ENCODE measurements at places on chromosomes 4 and X.

- DNase-seq, result no peak
Observed at GRCh38 chr4:85407546-85407945, 67.4 kb upstream of the ARHGAP24 start.

- DNase-seq, result no peak
Observed at GRCh38 chr4:74374561-74375327, 9.8 kb downstream of the EREG start.

GRCh38 chr4:84614891-84615290 is 32.0 kb downstream of the CDS1 start:
- no peak for DNase-seq

DNA sequence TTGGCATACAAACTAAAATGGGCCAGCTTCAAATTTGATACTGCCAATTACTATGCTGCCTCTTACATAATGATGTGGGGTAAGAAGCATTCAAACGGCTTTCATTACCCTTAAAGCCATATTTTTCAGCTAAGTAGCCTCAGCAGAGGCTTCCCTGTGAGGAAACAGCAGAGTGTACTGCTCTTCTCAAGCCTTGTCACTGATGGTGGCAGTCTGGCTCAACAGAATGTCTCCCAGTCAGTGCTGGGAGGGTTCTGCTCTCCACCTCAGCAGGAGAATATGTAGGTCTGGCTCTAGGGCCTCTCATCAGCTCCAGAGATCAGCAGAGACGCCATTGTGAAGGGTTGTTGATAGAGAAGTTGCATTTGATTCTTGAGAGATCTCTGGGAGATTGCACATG is 44.6 kb upstream of the MBNL3 start:
- DNase-seq, result no peak

- DNase-seq, result no peak
Observed at GRCh38 chrX:15359701-15360100, 24.4 kb upstream of the PIGA start.

DNA sequence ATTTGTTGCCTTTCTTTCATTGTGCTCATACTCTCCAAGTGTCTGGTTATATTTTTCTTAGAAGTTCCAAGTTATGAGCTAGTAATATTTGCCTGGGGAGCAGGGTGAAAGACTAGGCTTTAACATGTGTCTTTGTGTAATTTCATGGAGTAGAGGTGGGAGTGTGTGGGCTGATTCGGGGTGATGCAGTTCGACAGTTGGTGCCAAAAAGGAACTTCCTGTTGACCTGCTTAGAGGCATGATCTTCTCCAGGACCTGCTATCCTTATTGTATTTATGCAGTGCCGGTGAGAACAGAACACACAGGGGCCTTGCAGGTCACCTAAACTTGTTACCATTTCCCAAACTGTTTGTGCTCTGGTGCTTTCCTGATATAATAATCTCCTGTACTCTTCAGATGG is 21.2 kb downstream of the USP53 start:
- no peak for DNase-seq

DNA sequence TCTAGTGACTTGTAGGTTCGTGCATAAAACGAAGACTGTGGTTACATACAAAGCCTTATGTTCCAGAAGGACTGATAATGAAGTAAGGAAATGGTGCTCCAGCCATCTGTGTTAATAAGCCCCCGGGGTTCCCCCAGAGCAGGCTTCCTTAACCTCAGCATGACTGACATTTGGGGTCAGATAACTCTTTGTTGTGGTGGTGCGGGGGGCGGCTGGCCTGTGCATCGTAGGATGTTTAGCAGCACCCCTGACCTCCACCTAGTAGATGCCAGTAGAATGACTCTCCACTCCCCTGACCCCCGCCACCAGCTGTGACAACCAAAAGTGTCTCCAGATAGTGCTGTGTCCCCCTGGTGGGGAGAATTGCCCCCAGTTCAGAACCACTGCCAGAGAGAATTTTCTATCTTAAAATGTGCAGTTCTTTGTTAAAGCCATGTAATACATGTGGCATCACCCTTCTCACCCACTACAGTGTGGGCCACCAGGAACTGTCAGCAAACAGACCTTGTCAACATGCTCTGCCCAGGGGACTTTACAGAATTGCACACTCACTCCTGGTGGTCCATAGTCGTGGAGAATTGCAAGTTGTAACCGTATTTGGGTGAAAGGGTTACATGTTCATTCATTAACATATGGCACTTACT is 7.5 kb downstream of the SH3KBP1 start:
- no peak for DNase-seq

DNA sequence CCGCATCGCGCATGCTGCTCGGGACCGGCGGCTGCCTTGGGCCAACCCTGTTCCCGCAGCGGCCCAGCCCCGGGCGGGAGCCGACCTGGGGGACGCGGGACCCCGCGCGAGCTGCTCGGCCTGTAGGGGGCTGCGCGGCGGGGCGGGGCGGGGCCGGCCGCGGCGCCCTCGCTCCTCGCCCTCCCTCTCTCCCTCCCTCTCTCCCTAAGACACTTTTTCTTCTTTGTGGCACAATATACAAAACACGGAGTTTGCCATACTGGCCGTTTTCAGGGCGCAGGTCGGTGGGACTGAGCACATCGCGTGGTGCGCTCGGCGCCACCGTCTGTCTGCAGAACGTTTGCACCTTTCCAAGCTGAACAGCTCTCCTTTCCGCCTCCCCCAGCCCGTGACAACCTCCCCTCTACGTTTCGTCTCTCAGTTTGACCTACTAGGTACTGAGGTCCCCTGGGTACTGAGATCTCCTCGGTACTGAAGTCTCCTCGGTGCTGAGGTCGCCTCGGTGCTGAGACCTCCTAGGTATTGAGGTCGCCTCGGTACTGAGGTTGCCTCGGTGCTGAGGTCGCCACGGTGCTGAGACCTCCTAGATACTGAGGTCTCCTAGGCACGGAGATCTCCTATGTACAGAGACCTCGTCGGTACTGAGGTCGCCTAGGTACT is 261.1 kb upstream of the PLCXD1 start:
- peak; percentile 23 for DNase-seq

DNA sequence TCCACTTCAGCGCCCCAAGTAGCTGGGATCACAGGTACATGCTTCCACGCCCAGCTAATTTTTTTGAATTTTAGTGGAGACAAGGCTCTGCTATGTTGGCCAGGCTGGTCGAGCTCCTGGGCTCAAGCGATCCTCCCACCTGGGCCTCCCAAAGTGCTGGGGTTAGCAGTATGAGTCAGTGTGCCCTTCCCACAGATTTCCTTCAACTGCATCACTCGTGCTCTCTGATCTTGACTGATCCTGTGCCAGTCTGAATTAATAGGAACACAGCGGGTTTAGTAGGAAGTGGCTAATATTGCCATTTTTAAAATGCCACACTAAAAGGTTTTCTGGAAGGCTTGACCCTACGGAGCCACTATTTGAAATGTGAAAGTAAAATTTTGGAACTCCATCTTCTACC is 4.3 kb upstream of the SHROOM2 start:
- no peak for DNase-seq

GRCh38 chr4:112206431-112206830 is 25.2 kb upstream of the AP1AR start:
- DNase-seq, result no peak

- no peak for DNase-seq
Observed at GRCh38 chr4:66475596-66475995, 805.3 kb upstream of the EPHA5 start.

GRCh38 chr4:82733636-82734035 is 65.0 kb downstream of the SCD5 start:
- DNase-seq, result no peak

GRCh38 chr4:14095831-14096230 is 468.3 kb upstream of the BOD1L1 start:
- DNase-seq, result no peak

GRCh38 chr4:147582386-147583060 is 34.7 kb upstream of the TMEM184C start:
- no peak for DNase-seq

DNA sequence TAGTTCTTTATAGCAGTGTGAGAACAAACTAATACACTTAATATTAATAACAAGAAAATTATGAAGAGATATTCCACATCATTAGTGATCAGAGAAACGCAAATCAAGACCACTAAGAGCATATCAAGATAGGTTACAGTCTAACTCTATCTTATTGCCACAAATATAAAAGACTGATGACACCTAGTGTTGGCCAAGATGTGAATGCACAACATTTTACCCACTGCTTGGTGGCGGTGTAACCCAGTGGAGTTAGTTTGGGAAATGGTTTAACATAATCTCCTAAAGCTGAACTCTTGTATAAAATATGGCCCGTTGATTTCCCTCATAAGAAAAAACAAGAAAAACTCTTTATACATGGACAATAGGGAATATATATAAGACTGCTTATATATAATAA is 92.4 kb downstream of the SLITRK2 start:
- DNase-seq, result no peak

- DNase-seq, result no peak
Observed at GRCh38 chrX:16005917-16006316, 117.4 kb upstream of the GRPR start.

GRCh38 chr4:175542786-175543185 is 269.3 kb downstream of the GPM6A start:
- no peak for DNase-seq

- no peak for DNase-seq
Observed at GRCh38 chrX:123274796-123275195, 90.7 kb downstream of the GRIA3 start.

GRCh38 chrX:30865015-30865414 is 24.0 kb downstream of the TAB3 start:
- no peak for DNase-seq

GRCh38 chr4:101864660-101865059 is 74.1 kb downstream of the BANK1 start:
- no peak for DNase-seq

DNA sequence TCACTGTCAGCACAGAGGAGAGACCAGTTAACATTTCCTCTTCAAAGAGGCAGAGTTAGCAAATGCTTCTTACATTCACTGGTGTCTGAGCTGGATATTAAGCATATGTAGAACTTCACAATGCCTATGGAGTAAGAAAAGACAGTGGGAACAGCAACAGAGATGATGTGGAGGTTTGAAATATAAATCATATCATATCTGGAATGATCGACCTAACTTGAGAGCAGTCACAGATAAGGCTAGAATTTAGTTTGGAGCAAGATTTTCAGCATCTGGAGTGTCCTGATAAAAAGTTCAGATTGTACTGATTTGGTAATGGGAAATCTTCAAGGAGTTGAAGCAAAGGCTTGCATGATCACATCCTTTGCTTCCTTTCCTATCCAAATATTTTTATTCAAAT is 90.5 kb upstream of the ANKRD50 start:
- DNase-seq, result no peak

GRCh38 chr4:140704392-140704960 is 51.7 kb downstream of the TBC1D9 start:
- DNase-seq, result no peak

DNA sequence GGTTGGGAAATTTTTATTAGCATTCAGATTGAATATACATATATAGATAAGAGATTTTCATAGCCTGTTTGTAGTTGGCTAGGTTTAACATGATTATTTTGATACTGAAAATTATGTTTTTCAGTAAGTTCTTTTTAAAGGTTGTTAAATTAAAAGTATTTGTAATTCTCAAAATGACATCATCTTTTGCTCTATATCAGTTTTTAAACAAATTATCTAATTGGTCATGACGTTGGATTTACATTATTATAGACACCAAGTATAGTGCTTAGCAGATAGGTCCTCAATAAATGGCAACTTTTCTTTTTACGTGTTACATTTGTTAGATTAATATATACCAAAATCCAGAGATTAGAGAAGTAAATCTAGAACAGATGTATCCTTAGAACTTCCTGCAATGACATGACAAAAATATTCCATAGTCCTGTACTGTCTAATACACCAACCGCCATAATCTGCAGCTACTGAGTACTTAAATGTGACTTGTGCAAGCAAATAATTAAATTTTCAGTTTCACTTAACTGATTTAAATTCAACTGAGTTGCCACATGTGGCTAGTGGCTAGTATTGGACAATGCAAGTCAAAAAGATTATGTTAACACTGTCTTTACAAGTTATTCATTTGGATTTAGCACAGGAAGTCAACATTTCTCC is 1613.1 kb upstream of the TENM3 start:
- no peak for DNase-seq

DNA sequence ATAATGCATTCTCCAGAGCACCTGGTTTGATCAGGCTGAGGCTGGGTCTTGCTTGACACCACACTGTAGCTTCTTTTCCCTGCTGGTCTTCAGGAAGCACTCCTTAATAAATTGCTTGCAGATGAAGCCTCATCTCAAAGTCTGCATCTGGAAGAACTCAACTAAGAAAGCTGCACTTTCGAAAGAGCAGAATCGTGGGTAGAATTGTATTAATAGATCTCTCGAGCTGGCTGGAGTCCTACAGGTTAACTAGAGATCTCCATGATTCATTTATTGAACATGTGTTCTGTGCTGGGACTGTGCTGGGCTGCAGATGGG is 152.7 kb downstream of the STK32B start:
- DNase-seq, result no peak

DNA sequence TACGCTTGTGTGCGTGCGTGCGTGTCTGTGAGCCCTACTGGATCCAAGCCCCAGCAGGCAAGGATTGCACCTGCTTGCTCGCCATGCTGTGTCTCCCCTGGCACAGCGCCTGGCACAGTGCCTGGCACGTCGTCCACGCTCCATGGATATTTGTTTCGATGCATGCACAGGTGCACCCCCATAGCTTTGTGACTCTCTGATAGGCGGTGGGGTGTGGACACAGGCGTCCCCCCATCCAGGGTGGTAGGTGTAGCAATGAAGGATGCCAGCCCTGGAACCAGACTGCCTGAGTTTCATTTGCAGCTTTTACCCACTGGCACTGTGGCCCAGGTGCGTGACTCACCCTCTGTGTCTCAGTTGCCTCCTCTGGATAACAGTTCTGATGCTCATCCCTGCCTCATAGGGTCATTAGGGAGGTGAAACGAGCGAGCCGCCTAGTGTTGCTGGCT is 20.2 kb downstream of the PIGG start:
- DNase-seq, result no peak

- no peak for DNase-seq
Observed at GRCh38 chr4:182369211-182369610, 126.0 kb downstream of the TENM3 start.

- DNase-seq, result peak; percentile 36
Observed at GRCh38 chrX:44344194-44344593, 722 bp upstream of the EFHC2 start.

DNA sequence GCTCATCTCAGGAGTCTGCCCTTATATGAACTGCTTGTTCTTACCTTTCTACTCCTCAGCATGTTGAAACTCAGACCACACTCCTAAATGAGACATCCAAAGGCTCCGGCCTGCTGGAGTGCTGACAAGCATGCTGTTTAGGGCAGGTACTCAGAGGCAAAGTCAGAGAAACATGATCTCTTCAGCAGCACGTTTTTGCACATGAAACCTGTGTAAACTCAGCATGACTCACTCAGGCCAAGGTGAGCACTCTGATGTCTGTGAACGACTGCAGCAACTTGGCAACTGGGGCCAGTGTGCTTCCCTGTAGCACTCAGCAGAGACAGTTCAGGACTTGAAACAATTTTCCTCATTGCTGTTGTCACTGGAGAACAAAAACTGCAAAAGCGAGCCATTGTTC is 109.6 kb downstream of the PACRGL start:
- no peak for DNase-seq

Data from T-helper 17 cell (primary cell).